ENCODE measurements at places on chromosomes 16 and 17.

DNA sequence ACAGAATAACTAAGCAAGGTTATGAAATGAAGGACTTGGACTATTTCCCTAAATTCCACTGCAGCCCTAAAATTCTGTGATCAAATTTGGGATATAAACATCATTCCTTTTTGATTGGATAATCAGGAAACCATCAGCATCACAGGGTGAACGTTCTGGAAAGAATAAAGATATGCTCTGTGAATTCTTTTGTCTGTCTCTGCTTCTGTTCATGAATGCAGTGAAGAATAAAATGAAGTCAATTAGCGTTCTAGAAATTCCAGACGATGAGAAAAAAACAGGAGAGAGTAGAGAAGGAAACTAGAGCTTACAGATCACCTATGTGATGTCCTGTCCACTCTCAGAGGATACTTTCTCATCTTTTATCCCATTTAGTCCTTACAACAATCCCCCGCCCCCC, 295.1 kb upstream of the SOX9 start:
- DNase-seq = no peak

DNA sequence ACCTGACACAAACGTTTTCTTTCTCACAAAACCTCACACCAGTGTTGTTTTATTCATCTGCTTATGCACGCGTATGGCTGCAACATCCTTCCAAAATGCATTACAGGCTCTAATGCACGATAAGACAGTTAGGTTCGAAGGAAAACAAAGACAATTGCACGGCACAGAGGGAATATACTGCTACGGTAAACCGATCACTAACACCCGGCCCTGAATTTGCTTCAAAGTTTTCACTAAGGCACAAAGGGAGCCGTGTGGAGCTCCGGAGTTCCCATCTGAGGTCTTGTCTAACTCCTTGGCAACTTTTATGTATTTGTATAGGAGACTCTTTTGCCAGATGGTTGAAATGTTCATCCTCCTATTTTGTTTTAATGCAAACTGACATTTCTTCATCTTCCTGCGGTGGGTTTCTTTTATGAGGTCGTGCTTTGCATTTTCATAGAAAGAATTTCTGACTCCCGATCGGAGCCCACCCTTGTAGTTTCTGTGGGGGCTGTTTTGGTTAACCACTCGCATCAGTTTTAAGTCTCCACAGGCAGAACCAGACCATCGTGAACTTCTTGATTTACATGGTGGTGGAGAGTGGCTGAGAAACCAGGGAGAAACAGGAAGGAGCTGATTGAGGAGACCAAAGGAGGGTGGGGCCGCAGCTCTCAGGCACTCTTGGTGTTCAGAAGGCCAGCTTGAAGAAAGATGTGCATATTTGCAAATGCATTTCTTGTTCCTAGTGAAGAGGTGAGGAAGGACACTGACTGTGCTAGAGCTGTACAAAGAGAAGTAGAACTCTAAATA, 516.8 kb downstream of the MAF start:
- no peak for DNase-seq

- DNase-seq = peak; percentile 58
Observed at GRCh38 chr17:16428098-16428882, 12.9 kb downstream of the TRPV2 start.

GRCh38 chr16:526181-527014, 1.1 kb upstream of the CAPN15 start:
- no peak for DNase-seq

DNA sequence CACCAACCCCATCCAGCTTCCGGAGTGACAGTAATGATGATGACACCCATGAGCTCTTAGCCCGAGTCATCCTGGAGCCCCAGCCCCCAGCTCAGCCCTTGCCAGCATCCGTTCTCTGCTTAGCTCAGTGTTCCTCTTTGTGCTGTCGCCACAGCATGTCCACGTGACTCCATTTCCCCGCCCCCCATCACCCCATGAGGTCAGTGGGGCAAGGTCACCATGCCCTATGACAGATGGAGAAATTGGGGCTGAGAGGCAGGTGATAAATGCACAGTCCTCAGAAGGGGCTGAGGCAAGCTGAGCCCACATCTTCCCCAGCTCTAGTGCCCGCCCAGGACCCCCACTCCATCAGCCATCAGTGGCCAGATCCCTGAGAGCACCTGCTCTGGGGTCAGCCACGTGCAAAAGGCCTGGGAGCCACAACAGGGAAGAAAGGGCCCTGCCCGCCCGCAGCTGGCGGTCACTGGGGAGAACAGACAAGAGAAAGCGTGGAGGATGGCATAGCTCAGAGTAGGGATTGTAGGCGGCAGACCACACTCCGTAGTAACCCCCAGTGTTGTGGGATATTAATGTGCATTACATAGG, 17.1 kb downstream of the ITGB4 start:
- DNase-seq = no peak

DNA sequence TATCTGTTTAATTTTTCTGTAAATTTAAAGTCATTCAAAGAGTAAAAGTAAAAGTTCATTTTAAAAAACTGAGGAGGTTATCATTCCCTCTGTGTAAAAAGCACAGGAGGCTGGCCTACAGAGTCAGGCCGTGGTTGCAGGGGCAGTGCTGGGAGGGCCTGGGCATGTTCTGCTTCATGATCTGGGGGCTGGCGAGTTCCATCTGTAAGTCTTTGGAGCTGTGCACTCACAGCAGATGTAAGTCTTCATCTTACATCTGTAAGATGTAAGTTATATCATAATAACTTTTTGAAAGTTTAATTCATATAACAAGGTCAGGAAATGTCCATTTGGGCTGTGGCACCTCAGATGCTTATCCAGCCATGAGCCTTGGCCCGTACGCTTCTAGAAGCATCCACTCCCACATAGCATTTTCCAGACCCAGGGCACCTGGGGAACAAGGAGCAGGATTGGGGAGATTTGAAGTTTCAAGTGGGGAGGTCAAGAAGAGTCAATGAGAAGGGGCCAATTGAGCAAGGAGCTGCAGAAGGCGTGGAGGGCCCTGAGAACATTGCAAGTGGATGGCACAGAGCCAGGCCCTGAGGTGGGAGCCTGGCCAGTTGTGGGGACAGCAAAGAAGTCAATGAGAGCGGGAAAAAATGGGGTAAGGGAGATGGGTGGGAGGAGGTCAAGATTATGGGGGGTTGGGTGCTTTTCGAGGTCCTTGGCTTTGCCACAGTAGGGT, 54.1 kb downstream of the TNFRSF13B start:
- no peak for DNase-seq

GRCh38 chr16:11087691-11088073, 143.3 kb downstream of the CLEC16A start:
- DNase-seq = no peak

DNA sequence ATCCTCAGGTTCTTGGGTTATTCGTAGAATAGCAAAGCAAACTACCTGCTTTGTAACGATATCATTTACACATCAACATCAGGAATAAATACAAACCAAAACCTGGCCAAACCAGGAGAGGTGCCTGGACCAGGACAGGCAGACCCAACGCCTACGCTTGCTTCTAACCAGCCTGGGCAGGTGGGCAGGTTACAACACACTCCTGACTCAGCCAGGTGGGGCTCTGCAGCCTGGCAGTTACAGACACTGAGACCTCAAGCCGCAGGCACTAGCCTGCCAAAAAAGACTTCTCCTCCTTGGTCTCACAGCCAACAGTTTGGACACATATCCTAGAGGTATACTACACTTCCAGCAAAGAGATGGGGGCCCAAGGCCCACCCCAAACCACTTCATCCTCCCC, 14.0 kb downstream of the ANKRD11 start:
- DNase-seq = no peak

- no peak for DNase-seq
Observed at GRCh38 chr16:81907681-81908080, 103.6 kb downstream of the SDR42E1 start.

DNA sequence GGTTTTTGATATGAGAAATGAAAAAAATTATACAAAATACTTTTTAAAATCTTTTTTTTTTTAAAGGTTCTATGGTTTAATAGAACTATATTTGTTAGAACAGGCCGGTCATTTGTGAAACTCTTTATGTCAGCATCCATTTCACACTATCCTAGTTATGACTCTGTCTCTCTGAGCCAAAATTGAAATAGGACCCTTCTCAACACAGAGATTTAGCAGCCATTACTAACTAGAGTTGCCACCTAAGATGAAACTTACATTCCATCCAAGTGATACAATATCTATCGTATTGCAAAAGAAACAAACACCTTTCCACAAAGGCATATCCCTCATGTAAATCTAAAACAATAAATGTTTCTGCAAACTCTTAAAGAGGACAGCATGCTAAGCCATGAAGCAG, 249.8 kb downstream of the CDH11 start:
- no peak for DNase-seq

- no peak for DNase-seq
Observed at GRCh38 chr17:45948498-45948880, 50.6 kb upstream of the STH start.

DNA sequence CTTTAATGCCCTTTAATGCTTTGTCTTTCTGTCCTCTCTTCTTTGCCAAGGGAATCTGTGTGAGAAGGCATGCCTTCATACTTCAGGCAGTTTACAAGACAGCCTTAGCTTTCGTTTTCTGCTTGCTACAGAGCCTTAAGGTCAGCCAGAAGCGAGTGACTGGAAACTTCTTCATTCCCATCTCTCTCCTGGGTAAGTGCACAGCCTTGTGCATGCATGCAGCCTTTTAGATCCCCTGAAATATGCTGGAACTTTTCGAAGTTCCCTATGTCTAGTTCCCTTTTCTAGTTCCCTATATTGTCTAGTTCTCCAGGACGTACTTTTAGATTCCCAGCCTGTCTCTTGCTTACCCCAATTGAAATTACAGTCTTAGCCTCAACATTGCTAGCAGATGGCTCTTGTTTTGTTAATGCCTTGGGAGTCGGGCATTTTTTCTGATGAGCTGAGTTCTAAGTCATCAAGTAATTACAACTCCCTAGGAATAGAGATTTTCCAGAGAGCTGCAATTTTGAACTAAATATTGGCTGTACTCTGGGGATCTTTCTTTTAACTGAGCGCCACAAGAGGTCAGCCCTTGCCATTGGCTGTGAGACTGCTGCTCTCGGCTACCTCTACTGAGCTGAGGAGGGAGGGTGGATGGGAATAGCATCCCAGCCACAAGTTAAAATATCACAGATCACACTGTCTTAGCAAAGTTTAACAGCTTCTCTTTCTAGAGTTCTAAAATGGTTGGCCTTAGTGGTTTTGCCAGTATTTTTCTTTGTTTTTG, 22.7 kb upstream of the PPM1D start:
- no peak for DNase-seq

DNA sequence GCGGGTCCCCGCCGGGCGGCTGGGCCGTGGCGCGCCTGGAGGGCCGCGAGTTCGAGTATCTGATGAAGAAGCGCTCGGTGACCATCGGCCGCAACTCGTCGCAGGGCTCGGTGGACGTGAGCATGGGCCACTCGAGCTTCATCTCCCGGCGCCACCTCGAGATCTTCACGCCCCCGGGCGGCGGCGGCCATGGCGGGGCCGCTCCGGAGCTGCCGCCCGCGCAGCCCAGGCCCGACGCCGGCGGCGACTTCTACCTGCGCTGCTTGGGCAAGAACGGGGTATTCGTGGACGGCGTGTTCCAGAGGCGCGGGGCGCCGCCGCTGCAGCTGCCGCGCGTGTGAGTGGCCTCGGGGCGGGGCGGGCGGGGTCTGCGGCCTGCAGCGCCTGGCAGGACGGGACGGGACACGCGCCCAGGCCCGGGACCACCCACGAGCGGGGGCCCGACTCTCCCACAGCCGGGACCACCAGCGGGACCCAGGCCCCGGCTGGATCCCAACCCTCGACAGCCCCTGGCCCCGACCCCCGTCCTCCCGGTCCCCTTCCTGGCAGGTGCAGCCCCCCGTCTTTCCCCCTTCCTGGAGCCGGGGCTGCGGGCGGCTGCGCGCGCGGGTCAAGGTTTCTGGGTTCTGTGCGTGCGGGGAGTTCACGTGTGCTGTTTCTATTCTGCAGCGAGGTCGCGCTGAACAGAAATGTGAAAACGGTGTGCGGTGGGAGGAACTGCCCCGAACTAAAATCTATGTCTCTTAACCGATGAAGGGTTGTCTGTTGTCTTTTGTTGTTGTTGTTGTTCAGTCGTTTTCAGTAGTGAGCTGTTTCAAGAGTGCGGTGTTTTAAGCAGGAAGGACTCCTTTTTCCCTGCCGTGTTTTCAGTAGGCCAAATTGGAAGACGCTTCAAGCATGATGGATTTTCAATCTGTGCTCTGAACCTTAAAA, 705 bp downstream of the FOXK2 start:
- peak; percentile 73 for DNase-seq

- no peak for DNase-seq
Observed at GRCh38 chr17:63589646-63590045, 11.0 kb upstream of the TACO1 start.

GRCh38 chr17:61251939-61252865, 147.4 kb upstream of the TBX2 start:
- DNase-seq = no peak

DNA sequence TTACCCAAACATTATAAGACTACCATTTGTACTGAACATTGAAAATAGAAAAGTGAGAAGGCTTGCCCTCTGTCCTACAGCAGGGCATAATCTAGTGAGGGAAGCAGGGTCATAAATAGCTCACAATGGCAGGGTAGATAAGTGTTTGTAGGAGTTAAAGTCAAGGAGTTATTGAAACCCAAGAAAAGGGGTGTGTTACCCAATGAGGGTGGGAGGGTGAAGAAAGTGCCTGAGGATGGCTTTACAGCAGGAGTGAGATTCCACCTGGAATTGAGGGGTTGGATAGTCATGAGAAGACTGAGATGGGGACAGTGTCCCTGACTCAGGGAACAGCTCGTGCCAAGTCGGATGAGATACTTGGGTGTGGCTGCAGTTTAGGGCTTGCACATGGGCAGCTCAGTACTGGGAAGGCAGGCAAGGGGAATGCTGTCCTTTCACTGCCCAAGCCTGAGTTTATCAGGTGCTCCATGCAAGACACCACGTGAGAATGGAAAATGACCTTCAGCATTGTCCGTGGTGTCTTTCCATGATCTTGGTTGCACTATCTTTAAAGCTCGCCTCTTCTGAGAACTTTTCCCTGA, 393.2 kb upstream of the MAF start:
- no peak for DNase-seq

DNA sequence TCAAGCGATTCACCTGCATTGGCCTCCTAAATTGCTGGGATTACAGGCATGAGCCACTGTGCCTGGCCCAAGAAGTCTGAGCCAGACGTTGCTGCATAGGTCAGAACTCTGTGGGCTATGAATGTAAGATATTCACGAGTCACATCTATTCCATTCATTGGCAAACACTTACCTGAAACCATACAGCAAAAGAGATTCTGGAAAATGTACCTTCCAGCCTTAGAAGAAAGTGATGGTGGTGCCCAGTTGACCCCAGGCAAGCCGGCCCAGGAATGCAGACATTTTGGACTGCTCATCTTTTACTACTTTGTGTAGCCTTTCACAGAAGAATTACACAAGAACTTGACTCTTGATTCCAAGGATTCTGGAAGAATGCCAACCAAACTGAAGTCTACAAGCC, 135.6 kb upstream of the N4BP1 start:
- DNase-seq = no peak

- no peak for DNase-seq
Observed at GRCh38 chr16:54647725-54648221, 282.9 kb upstream of the IRX5 start.

GRCh38 chr16:15041271-15042004, 14.4 kb downstream of the NTAN1 start:
- no peak for DNase-seq

Measured in NCI-H510A treated with DMSO at 0.1 percent for 48 hours (cell line).